ENCODE measurements at places on chromosomes 12 and 14. TPM values are rescaled to one million over a fixed set of nuclear protein-coding genes. Genes with fewer than 3 reads are reported as not detected.
A peak's percentile ranks its signal among the peaks of the same experiment; 100 is the strongest.

GRCh38 chr12:20364501-20364900, 3.8 kb upstream of the PDE3A start:
- no peak for DNase-seq

Gene RGS6
- 1.1 TPM for total RNA-seq

Gene PTPRO
- total RNA-seq: 1.9 TPM

Gene SRGAP1
- 13.5 TPM for total RNA-seq

- DNase-seq: peak; percentile 53
These were observed 50.5 kb downstream of the B4GALNT3 start for GRCh38 chr12:510071-510825.

Gene CD163L1
- 3.9 TPM for total RNA-seq

Gene PIGH
- 41.5 TPM for total RNA-seq
